ENCODE measurements at places on chromosomes 11 and 22.

GRCh38 chr11:112563808-112564207 is 303.1 kb upstream of the PLET1 start:
- DNase-seq: no peak

DNA sequence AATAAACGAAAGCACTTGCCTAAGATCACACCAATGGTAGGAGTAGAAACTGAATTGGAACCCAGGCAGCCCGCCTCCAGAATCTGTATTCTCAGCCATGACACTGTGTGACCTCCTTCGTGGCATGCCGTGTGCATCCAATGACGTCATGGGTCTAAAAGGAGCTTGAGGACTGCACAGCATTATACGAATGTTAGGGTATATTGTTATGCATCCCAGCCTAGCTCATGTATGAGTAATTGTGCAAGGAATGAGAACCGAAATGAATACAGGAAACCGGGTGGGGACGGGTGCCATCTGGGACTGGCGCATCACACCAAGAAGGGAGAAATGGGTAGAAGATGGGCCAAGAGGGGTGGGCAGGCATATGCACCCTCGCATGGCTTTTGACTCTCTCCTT is 12.3 kb upstream of the IGSF9B start:
- DNase-seq: no peak

DNA sequence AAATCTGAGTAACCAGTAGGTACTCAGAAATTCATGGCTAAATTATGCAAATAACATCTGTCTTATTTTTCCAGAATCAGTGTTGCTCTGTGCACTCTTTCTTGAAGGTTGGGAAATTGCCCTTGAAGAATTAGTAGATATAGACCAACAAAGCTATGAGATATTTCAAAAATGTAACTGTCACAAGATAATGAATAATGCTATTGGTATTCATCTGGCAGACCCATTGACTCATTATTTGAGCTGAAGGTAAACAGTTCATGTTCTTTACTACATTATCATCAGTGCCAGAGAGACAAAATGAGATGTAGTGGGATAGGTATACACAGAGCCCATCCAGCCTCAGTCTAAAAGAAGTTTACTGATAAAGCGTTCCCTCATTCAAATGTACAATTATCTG is 274.7 kb downstream of the CASP12 start:
- no peak for DNase-seq

GRCh38 chr11:11078344-11079086 is 220.7 kb upstream of the ZBED5 start:
- DNase-seq: no peak

DNA sequence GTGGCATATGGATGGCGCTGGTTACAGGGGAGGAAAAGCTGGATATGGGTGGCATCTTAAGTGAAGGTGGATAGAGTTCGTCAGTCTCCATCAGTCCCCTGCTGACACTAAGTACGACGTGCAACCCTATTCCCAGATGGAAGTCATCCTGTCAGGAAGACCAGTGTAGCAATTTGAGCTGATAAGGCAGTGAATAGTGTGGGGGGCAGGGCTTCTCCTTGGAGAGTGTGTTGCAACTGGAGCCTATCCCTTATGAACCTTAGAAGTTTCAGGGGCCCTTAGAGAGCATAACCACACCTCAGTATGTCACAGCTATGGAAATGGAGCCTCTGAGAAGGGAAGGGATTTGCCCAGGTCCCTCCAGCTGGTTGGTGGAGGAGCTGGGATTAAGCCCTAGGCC is 36.1 kb upstream of the ANKK1 start:
- no peak for DNase-seq

DNA sequence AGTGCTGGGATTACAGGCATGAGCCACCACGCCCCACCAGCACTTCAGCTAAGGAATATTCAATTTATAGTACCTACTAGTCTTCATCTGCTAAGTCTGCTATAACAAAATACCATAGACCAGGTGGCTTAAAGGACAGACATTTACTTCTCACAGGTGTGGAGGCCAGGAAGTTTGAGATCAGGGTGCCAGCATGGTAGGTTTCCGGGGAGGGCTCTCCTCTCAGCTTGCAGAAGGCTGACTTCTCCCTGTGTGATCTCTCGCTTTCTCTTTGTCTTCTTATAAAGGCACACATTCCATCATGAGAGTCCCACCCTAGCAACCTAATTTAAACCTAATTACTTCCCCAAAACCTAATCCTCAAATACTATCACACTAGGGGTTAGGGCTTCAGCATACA is 433.0 kb downstream of the INSC start:
- no peak for DNase-seq

- DNase-seq: no peak
Observed at GRCh38 chr22:23176645-23177027, 3.7 kb upstream of the BCR start.

- DNase-seq: no peak
Observed at GRCh38 chr11:47577460-47578041, 1.2 kb downstream of the KBTBD4 start.

GRCh38 chr11:3224401-3225057 is 5.9 kb upstream of the MRGPRG start:
- no peak for DNase-seq

- DNase-seq: no peak
Observed at GRCh38 chr11:69909561-69910518, 90.6 kb upstream of the FGF3 start.

- DNase-seq: no peak
Observed at GRCh38 chr22:31739795-31740201, 10.1 kb downstream of the PRR14L start.

DNA sequence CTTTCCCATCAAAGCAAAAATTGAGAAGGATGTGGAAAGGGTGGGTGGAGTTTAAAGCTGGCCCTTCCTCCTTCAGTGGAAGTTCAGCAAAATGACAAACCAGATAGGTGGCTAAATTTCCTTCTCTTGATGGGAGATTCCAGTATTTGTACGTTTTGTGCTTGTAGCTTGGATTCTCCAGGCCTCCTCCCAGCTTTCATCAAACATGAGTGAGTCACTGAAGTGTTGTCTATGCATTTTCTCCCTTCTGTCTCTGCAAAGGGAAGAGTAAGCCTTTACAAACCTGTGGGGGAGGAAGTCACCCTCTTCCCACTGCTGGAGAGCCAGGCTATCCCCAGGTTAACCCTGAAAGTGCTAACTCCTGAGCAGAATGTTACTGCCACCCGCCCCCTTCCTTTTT is 6.4 kb downstream of the MARK2 start:
- no peak for DNase-seq

GRCh38 chr11:61762798-61763197 is 10.4 kb downstream of the MYRF start:
- no peak for DNase-seq

DNA sequence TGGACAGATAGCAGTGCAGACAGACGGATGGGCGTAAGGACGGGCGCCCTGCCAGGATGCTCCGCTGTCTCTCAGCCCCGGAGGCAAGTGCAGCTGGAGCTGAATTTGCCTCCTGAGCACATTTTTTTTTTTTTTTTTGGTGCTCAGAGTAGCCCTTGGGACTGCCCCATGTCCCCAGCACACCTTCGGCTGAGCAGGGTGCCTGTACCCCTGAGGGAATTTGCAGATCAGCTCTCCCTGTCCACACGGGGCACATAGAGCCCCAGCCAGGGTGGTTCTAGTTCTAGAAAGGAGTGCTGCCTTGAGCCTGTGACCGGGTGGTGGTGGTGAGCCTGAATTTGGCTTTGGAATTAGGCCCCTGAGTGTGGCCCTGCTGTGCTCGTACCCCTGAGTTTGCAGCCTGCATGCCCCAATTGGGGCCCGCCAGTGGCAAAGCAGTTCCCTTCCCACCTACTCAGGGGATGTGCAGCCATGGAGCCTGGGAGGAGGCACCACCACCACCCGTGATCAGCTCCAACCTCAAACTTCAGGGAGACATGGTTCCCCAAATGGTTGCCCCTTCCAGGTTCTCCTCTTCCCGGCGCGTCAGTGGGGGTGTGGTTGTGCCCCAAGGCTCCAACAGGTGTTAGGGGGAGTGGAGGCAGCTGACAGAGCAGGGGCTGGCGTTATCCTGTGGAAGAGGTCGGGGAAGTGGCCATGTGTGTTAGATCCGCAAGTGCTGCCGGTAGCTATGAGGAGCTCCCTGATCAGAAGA is 1232.7 kb downstream of the BRD1 start:
- DNase-seq: no peak

DNA sequence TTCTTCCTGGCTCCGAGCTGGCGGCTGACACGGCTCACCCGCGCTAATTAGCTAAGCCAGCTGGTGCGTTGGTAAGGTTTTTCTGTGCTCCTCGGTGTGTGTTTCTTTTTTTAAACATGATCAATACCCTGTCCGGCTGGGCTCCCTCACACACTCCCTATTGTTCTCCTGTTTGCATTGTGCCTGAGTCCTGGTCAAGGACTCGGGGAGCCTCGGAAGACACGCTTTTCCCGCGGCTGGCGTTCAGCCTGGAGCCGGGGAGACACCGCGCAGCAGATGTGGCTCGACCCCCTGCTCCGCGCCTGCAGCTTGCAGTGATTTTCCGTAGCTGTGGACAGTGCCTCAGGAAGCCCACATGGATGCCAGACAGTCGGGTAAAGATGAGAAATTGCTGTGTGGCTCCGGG is 454.9 kb upstream of the CADM1 start:
- no peak for DNase-seq

DNA sequence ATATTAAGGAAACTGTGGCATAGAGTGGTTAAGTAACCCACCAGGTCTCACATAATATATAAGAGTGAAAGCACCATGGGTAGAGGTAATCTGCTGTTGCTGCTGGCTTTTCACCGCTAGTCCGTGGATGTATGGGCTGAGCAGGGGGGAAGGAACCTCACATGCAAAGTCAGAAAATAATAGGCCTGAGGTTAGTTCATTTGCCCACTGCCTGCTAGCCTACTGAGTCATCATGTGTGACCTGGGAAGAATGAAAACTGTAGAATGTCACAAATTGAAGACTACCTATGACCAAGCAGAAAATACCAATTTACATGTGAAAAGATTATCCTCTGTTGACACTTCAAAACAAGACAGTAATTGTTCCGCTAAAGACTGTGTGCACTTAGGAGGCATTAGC is 560.1 kb upstream of the FAT3 start:
- no peak for DNase-seq

GRCh38 chr11:613369-613968 is 2.3 kb downstream of the IRF7 start:
- peak; percentile 81 for DNase-seq

- no peak for DNase-seq
Observed at GRCh38 chr22:44437216-44438055, 60.6 kb downstream of the RTL6 start.

DNA sequence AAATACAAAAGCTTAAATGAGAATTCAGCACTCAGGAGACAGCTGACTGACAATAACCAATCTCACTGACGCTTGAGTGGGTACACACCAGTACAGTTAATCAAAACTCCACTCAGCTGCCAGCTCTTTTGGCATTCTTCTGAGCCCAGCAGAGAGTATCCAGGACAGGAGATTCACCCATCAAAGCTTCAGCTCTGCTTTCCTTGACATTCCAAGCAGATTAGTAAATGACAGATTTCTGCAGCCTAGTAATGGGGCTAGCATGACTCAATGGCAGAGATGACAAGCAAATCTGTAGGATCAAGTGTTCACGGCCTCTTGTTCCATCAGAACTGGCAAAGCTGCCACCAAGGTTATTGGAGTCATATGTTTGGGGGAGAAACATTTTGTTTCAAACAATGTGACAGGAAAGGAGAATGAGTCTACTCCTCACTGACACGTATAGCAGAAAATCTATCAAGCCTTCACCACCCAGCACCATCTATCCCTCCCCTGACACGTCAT is 420.0 kb downstream of the DYNC2H1 start:
- DNase-seq: no peak

DNA sequence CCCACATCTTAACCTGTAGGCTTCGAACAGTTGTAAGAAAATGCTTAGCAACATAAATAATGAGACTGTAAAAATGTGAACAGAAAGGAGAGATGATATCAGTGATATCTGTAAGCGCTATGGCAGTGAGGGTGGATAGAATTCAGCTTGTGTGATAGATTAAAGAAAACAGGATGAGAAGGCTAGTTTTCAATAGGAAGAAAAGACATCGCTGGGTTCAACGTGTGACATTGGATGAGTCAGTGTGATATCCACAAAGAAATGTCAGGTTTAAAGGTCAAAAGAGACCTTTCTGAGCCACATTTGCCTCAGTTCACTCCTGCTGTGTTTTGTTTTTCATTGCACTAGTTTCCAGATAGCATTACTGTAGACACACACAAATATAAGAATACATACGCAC is 13.7 kb upstream of the RFPL3 start:
- no peak for DNase-seq

DNA sequence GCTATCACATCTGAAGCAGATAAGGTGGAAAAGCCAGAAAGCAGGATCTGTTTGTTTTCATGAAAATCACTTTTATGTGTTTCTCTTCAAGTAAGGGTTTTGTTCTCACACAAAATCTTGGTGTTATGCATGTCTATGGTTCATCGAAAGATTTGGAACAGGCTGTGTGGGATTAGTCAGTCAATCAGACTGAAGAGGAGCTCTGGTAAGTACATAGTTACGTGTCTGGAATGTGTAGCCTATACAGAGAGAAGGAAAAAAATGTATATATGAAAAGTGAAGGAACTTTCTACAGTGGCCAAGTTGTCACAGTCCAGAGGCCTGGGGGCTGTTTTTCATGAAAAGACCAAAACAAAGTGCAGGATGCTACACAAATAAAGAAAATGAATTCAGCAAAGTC is 156.7 kb downstream of the CNTN5 start:
- no peak for DNase-seq

DNA sequence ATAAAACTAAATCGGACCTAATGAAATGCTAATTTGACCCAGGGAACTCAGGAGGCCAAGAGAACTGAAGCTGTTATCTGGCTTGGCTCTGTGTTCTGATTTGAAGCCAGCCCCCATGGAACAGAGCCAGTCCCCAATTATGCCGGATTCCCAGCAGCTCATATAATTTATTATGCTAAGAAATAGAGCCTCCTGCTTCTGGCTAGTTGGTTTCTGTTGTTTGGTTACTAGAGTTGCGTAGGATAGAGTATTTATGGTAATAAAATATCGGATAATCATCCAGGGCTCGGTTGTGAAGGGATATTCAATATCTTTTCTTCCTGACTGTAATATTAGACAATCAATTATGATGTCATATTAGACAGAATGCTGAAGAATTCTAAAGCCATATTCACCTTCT is 120.4 kb upstream of the TTC12 start:
- DNase-seq: no peak

DNA sequence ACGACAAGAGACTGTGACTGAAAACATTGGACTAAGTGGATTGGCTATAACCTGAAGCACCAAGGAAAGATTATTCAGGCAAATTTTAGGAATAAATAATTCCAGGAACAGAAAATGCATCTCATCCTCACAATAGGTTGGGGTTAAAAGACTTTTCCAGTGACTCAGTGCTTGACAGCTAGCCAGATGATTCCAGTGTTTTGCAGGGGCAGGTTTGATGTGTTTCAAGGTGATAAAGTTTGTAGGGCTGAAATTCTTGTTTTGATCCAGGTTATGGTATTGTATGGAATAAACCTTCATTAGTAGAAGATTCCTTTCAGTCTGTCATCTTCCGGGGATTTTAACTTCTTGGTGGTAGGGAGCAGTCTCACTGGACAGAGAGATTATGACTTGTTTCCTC is 2.3 kb downstream of the EXT2 start:
- no peak for DNase-seq

DNA sequence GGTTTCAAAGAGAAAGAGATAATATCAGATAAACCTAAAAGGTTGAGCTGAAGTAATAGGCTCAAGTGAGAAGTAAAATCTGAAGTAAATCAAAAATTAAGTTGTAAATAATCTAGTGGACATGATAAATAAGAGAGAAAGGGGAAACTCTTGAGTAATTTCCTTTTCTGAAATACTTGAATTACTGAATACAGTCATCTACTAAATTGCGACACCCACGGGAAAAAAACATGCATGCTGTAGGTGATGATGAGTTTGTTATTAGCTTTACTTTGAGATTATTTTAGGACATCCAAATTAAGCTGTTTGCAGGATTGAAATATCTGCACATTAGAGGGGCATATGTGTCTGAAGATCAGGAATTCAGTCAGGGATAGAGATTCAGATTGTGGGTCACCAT is 50.0 kb upstream of the CARD18 start:
- no peak for DNase-seq

All from stimulated activated CD4-positive, alpha-beta T cell treated with anti-CD3 and anti-CD28 coated beads, Interleukin-4, amount 100 ng/mL, for 48 hours (primary cell).